ENCODE measurements at places on chromosomes 11 and 22.

GRCh38 chr11:128222245-128222884 lies 365.0 kb downstream of the ETS1 start:
- no peak for DNase-seq

- no peak for DNase-seq
Observed at GRCh38 chr11:25777343-25777742, 554.6 kb upstream of the ANO3 start.

GRCh38 chr11:12809864-12810567 lies 135.8 kb downstream of the TEAD1 start:
- no peak for DNase-seq

DNA sequence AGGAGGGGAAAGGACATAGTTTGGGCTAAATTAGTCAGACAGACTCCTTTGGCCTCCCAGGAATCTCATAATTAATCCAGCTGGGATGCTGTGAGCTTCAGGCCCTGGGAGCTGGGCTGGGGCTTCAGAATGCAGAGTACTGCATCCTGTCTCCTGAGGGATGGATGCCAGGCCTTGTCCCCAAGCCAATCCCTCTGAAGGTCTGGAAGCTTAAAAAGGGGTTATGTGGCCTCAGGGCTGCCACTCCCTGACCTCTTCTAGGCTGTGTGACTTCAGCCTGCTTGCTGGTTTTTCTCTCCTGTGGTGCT lies 6.9 kb upstream of the LRRC32 start:
- DNase-seq: no peak

GRCh38 chr11:15483205-15483604 lies 368.5 kb downstream of the INSC start:
- no peak for DNase-seq

GRCh38 chr11:88383447-88383846 lies 45.9 kb upstream of the CTSC start:
- no peak for DNase-seq

DNA sequence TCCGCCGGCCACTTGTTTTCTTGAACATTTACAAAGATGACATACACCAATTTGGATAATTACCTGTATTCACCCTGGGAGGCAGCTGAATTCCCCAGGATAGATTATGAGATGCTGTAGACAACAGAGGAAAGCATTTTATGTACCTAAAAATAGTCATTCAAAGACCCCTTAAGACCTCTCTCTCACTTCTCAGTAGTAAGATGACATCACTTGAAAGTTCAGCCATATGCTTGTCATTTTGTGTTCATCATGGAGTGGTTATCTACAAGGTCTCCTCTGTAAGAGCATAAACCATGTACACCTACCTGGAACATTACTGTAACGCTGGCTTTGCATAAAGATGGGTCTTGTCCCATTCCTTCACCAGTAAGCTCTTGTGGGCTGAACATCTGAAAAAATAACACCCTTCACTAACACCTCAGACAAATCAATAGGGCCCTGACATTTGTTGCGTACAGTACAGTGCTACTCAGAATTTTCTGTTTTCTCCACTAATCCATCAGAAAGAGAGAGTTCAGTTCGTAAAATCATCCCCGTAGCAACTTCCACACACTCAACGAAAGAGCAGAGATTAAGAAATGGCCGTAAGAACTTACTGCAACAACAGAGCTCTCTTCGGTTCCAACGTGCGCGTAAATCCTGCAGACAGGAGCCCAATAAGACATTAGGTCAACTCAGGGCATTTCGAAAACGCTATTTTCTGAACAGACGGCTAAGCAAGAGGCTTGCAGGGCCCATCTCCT lies 15.6 kb upstream of the WDR74 start:
- DNase-seq: no peak

DNA sequence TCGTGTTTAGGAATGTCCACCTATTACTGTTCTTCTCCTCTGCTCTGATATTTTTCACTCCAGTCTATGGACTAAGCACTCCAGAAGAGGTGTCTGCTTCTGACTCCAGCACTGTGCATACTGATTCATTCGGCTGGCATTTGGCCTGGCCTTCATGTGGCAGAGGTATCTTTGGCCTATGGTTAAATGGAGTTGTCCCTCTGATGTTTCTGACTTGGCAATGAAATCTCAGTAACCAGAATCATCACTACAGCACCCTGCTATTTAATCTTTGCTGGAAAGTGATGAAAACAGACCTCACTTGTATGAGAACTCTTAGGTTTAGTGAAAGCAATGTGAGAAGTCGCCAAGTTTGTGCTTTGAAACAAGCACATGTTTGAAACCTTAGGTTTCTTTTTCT lies 155.2 kb downstream of the MAML2 start:
- DNase-seq: no peak

GRCh38 chr22:45769569-45770210 lies 98.1 kb downstream of the ATXN10 start:
- no peak for DNase-seq

DNA sequence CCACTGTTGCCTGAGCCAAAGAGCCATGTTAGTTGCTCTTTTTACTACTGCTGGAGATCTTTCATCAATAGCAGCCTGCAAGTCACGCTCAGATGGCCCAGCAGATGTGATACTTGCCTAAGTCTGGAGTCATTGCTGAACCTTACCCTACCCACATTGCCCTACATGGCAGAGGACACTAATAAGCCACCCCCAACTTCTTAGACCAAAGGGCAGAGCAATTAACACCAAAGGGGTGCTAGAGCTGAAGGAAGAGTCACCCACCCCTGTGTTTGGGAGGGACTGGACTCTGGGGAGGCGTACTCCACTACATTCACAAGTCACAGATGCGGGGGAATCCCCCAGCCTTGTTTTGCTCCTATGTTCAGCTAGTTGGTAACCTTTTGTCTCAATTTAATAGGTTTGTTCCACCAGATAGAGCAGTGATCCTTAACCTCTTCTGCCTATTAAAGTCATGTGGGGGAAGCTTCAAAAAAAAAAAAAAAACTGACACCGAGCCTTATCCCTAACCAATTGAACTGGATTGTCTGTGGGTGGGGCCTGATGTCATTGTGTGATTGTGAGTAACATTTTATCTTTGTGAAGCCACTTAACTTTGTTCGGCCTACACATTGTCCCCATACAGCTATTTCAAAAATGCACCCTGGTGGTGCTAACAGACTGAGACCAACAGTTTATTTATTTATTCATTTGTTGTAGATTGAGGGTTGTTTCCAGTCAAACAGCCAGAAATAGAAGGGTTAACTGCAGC lies 13.1 kb downstream of the ADM start:
- no peak for DNase-seq

DNA sequence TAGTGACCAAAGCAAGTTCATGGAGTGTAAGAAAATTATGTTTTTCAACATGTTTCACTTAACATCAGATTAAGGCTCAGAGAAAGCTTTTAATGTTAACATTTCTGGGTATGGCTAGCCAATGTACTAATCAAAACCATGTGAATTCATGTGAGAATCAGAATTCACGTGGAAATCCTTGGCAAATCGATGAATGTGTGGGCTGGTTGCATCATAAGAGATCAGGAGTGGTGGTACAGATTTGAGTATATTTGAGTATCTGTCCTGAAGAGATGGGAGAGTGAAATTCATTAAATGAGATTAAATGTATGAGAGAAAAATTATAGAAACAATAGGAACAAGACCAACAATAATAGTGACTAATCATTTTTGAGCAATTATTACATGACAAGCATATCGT lies 638.6 kb upstream of the ANO5 start:
- no peak for DNase-seq
